Activated naive CD4-positive, alpha-beta T cell (primary cell): ENCODE measurements at places on chromosomes 2 and 18.

GRCh38 chr2:96114546-96114902 lies 1.8 kb downstream of the ADRA2B start:
- no peak for DNase-seq

DNA sequence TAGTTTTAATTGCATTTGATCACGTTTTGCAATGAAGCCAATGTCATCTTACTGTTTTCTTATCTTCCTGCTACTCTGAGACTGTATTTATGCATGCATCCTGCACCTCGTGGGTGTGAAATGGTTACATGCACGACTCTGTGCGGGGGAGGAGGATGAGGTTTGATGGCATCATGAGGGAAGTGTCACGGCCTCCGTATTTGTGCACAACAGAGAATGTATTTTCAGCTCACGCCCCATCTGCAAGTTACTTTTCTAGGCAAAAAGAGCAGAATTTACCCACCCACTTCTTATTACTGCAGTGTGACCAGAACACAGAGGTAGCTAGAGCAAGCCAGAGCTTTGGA lies 145.1 kb downstream of the TDRD15 start:
- no peak for DNase-seq

- no peak for DNase-seq
These were observed 206.1 kb downstream of the ZFP36L2 start for GRCh38 chr2:43020296-43020695.

- DNase-seq = no peak
These were observed 1.9 kb downstream of the NEMP2 start for GRCh38 chr2:190532581-190532980.

DNA sequence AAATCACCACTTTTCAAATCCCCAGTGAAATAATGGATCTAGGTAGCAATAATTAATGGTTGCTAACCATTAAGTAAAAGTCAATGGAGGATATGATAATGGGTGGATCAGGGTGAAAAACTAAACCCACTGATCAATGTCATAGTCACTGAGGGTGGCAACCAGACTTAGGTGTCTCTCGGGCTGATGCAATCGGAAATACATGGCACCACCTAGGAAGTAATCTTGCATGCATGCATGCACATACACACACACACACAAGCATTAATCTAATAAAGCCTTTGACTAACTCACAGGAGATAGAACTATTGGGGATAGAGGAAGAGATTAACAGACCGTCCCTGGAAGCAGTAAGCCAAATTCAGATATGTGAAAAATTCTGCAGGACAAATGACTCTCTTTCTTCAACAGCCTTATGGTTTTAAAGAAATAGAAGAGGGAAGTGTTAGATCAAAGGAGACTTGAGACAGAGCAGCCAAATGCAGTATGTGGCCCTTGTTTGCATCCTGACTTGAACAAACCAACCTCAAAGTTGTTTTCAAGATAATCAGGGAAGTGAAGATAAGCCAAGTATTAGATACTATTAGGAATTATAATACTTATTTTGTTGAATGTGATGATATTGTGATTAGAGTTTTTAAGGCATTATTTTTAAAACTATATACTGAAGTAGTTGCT lies 186.0 kb upstream of the RMP24 start:
- DNase-seq = no peak

GRCh38 chr2:190181123-190181669 lies 118.7 kb upstream of the MSTN start:
- no peak for DNase-seq

DNA sequence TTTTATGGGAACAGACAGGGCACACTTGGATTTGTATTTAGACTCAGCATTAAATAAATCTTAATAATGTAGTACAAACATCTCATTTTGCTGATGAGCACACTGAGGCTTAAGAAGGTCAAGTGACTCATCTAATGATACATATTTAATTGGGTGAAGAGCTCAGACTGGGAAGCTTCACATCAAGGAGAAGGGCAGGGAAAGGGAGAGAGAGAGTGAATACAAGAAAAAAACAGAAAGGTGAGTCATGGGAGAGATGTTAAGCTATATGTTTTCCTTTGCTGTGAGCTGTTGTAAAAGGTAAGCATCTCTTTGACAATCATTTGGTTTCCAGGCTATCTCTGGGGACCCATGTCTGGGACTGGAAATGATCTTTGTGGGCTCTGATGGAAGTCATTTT lies 277.8 kb downstream of the SETBP1 start:
- DNase-seq = no peak

GRCh38 chr2:167209784-167210183 lies 321.5 kb downstream of the XIRP2 start:
- no peak for DNase-seq

- no peak for DNase-seq
These were observed 32.9 kb downstream of the MBP start for GRCh38 chr18:77099485-77100370.

DNA sequence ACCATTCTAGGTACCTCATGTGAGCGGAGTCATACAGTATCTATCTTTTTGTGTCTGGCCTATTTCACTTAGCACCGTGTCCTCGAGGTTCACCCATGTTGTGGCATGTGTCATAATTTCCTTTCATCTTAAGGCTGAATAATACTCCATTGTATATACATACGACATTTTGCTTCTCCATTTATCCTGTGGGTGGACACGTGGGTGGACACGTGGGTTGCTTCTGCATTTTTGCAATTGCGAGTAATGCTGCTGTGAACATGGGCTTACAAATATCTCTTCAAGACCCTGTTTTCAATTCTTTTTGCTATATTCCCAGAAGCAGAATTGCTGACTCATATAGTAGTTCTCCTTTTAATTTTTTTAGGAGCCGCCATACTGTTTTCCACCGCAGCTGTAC lies 243.6 kb upstream of the EPAS1 start:
- DNase-seq = no peak

GRCh38 chr18:63247926-63248325 lies 71.6 kb downstream of the BCL2 start:
- no peak for DNase-seq

- no peak for DNase-seq
These were observed 22.2 kb upstream of the ATOH8 start for GRCh38 chr2:85731606-85732005.

- no peak for DNase-seq
These were observed 48.4 kb upstream of the SPTBN1 start for GRCh38 chr2:54407693-54408092.

DNA sequence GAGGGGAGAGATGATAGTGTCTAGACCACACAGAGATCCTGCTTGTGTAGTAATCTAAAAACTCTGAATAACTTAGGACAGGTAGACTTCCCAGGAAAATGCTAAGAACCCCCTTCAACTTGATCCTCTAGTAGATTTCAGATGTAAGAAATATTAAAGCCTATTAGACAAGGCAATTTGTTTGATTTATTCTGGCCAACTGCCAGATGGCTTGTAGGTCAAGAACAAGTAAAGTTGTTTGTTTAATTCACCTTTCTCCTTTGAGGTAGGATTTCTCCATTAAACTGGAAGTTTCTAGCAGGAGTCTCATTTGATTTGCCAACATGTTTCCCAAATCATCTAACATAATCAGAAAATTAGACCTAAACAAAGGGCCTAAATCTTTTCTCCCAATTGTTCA lies 48.6 kb downstream of the SH3RF3 start:
- DNase-seq = no peak

GRCh38 chr2:215758691-215759090 lies 254.7 kb downstream of the MREG start:
- DNase-seq = no peak
